ENCODE measurements at places on chromosomes 13 and 19. TPM values are rescaled to one million over a fixed set of nuclear protein-coding genes. Genes with fewer than 3 reads are reported as not detected.

The PRR22 gene
- 6.0 TPM for total RNA-seq

The EDNRB gene
- 3.0 TPM for total RNA-seq

The CEACAM6 gene
- not detected for total RNA-seq

DNA sequence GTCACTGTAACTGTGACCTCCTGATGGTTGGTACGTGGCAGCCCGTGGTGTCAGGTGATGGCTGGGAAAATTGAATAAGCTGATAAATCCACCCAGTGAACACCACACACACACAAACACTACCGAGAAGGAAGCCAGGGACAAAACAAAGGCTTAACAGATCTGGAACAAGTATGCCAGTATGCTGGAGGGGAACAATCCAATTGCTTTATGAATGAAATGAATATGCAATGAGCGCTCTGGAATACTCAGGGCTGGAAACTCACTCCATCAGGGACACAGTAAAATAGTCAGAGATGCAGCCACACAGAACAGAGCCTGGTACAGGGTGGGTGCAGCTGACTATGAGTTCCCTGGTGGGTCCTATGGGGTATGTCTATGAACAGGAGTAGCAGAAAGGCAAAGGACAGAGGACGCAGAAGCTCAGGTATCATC lies 16.7 kb downstream of the TMTC4 start:
- no peak for DNase-seq

DNA sequence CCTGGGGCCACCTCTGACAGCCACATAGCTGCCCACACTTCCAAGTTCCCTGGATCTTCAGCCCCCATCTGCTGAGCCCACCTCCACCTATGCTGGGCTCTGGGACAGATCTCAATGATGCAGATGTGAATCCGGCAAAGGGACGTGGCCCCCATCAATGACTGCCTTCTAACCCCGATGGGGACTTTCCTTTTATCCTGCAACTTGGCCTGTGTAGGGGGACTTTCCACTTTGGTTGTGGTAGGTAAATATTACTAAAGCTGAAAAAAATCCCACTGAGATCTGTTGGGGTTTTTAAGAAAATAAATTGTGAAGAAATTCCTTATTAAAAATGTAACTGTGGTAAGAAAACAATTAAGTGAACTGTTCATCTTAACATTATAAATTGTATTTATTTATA lies 20.8 kb upstream of the ASPDH start:
- DNase-seq, result no peak

Data from mesothelial cell of epicardium (in vitro differentiated cells).